ENCODE measurements at places on chromosomes 4 and X.

DNA sequence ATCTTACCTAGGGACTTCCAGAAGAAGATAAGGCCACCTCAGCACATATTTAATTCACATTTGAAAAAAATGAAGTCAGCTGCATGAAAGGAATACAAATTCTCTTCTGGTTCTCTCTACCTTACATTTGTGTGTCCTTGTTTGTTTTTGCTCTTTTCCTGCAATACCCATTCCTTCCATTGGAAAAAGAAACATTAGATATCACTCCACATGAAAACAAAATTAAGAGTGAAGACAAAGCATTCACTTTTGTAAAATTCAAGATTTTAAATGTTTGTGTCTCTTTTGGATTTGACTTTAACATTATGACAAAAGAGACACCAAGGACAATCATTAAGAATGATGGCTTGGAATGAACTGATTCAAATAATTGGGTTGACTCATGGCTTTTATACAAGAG is 1351.8 kb downstream of the FSTL5 start:
- no peak for DNase-seq

DNA sequence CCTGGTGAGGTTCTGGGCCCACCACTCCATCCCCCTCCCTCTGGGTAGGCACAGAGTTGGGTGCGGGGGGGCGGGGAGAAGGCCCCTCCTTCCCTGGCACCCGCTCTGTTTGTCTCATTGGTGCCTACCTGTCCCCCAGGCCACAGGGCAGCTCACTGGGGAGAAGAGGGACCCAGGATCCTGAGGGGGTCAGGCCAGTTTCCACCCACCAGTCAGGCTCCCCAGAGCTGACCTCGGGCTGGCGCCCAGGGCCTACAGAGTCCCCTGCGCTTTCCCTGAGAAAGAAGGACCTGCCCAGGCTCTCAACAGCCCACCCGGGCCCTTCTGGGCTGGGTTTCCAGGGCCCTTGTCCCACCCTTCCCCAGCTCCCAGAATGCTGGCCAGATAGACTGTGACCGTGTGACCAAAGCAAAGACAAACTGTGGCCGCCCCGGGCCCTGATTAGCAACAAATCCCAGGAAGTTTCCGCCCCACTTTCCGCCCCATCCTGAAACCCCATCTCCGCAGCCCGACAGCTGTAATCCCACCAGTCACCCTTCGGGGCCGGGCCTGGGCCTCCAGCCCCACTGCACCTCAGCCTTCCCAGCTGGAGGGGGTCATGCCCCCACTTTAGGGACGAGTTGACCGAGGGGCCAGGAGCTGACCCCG is 33.8 kb upstream of the FGFR3 start:
- DNase-seq = no peak

DNA sequence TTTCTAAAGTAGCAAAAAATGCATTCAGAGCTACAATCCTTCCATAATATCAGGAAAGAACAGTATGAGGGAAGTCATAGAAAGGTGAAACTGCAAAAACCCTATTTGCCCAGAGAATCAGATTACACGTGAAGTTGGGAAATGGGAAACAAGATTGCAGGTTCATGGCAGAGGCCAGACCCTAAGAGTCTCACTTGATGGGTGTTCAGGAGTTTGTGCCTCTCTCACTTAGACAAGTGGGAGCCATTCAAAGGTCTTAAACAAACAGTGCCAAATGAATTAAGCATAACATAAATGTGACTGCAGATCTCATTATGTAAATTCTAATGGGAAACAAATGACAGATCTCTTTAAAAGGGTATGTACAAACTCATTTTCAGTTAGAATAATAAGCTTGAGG is 91.6 kb downstream of the ARAP2 start:
- no peak for DNase-seq

DNA sequence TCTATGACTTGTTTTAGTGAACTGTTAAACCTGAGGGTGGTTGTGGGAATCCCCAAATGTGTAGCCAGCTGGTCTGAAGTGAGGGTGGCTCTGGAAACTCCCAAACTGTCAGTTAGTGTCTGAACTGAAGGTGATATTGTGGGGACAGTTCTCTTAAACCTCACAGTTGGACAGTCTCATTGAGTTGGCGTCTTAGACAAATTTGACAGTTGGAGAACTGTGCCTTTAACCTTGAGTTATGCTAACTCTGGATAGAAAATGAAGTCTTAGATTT is 20.7 kb upstream of the CTSO start:
- no peak for DNase-seq

DNA sequence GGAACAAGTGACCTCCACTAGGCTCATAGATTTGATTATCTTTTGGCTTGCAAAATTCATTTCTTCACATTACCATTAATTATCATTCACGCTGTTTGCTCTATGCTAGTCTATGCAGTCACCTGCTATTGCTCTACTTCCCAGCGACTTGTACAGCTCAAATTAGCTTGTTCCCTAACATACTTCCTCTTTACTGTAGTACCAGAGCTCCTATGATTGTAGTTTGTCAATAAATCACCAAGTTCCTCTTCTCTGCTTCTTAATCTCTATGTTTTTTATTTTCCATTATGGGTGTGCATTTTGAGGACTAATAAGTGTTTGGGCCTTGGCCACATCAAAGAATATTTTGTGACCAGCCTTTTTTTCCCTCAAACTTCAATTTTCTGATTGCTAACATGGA is 6.2 kb upstream of the GSPT2 start:
- DNase-seq = no peak

DNA sequence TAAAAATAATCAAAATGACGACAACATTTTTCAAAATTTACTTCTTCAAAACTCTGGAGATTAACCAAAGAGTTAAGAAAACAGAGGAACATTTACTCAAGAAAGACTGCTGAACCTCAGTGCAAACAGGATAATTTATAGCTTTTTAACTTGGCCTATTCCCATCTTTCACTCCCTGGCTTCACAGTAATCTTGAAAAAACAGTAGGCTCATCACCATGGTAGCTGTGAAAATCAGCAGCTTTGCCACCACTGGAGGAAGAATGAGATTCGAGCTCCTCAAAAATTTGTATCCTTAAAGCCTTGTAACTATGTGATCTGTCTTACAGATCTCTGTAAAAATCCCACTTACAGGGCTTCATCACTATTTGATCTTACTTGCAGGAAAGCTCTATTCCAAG is 447.7 kb upstream of the CTSO start:
- no peak for DNase-seq

GRCh38 chr4:42397635-42398170 is 415 bp downstream of the SHISA3 start:
- DNase-seq = no peak

GRCh38 chrX:101407167-101407747 is 468 bp downstream of the GLA start:
- no peak for DNase-seq

DNA sequence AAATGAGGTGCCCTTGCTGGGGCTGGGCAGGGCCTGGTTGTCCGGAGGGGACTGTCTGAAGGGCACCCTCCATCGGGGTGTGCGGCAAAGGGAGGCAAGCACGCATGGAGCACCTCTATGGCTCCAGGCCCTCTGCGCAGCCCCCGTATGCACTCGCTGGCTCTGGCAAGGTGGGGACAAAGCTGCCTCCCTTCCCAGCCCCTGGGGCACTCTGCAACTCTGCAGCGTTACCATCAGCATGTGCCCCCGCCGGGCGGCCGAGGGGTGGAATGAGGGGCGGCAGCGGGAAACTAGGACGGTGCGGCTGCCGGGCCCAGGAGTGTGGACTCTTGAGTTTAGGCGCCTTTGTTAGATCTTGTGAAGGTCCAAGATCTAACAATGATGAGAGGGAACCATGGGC is 26.4 kb downstream of the TRMT44 start:
- DNase-seq = no peak

DNA sequence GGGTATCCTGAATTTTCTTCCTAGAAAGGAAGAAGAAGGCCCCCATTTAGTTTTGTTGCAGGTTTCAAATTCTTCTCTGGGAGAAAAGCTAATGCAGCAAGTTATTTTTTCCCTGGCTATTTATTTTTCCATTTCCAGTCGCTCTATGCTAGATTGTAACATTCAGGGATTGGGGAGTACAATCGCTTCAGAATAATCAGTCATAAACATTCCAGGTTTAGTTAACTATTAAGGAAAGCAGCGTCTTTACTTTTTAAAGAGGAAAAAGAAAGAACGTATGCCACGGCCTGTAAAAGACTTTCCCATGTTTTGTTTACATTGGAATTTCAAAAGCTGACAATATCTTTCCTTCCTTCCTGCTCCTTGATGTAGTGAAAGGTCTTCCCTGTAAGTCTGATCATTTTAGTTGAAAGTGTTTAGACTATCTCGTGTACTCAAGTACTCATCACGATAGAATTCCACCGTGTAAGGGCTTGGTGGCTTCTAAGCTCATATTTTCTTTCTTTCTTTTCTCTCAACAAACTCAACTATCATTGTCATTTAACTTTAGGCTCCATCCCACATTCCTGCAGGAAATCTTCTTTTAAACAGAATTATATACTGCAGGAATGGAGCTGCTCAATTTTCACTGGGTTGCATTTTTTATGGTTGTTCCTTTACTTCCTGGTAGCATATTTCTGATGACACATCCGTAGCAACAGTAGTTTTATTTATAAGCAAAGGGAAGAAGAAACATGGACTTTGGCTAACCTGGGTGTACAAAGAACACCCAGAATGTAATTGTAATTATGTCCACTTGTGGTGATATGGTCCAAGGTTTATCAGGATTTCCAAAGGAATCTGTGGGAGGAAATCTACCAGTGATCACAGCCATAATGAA is 213.1 kb upstream of the FAT1 start:
- no peak for DNase-seq

GRCh38 chr4:184598753-184599491 is 50.3 kb downstream of the CASP3 start:
- no peak for DNase-seq

DNA sequence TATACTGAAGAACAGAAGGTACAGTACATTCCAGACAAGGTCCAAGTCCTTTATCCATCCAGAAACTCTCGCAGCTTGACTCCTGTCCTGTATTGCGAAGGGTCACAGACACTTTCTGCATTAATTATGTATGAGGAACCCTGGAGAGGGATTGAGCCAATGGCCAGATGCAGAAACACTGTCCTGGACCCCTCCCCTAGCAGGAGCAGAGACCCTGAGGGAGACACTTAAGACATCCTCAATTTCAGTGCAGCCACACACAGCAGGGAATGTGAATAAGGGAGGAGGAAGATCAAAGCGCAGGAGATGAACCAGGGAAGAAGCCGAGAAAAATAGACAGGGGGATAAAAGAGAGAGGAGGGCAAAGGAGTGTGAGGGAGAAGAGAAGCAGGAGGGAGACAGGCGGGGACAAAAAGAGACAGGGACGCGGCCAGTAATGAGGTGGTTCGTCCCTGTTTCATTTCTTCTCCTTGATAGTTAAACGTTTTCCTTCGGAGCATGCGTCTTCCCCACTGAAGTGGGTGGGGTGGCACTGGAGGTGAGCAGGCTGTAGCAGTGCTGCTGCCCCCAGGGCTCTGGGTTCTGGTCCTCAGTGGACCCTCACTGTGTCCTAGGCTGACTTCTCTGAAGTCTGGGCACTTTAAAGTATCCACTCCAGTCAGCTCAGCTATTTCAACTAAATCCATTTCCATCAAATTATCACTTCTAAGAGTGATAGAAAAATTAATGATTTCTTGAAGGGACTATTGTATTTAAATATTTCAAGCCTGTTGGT is 356.4 kb upstream of the NOCT start:
- no peak for DNase-seq

DNA sequence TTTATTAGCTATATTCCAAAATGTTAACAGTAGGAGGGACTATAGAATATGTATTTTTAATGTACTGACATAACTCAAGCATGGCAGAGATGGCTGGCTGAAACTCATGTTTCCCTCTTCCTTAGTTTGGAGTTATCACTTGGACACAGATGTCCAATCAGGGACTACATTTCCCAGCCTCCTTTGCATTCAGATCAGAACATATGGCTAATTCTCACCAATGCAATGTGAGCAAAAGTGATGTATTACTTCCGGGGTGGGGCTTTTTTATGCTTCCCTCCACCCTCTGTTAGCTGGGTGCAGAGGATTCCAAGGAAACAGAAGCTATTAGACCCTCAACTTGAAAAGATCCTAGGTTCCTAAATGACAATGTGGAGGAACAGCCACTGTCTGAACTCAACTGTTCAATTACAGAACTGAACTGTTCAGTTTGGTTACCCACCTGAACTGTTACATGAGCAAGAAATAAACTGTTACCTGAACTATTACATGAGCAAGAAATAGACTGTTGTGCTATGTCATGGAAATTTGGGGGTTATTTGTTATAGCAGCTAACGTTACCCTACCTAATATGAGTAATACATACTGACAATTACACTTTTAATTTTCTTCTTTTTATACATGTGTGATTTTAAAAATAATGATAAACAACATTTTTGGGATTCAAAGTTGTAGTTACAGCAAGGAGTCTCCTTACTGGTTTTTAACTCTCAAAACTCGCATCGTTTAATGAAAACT is 29.6 kb upstream of the ERVMER34-1 start:
- DNase-seq = no peak

DNA sequence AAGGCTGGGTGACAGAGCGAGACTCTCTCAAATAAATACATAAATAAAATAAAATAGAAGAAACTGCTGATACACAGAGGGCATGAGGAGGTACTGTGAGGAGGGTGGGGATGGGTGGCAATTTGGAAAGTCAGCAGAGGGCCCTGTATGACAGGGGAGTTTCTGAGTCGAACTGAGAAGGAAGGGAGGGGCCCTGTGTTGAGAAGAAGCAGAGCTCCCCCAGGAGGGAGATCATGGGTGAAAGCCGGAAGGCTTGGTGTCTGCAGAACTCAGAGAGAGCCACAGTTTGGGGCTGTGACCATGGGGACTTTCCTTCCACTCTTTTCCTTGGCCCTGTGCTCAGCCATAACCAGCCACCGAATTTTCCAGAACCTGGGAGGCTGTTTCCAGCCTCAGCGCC is 24.8 kb upstream of the AFAP1 start:
- no peak for DNase-seq

- peak; percentile 3 for DNase-seq
Measured at GRCh38 chrX:7146703-7147412, 654 bp upstream of the STS start.

DNA sequence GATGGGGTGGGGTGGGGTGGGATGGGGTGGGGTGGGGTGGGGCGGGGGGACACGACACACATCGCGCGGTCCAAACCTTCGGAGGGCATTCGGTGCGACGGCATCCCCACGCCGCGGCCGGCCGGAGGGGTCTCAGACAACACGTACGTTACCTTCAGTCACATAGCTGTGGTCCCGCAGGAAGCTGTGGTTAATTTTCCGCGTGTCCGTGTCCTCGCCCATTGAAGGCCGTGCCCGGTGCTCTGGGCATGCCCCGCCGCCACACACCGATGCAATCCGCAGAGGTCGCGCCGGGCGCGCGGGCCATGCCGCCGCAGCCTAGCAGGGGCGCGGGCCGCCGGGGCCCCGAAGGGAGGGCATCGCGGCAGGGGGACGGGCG is 417 bp downstream of the PPP2R2C start:
- no peak for DNase-seq

Measured in DMS79 treated with DMSO at 0.1 percent for 48 hours (cell line).